ENCODE measurements at places on chromosomes 16 and 17.

GRCh38 chr16:1534021-1535020 is 855 bp downstream of the TMEM204 start:
- peak; percentile 23 for DNase-seq

DNA sequence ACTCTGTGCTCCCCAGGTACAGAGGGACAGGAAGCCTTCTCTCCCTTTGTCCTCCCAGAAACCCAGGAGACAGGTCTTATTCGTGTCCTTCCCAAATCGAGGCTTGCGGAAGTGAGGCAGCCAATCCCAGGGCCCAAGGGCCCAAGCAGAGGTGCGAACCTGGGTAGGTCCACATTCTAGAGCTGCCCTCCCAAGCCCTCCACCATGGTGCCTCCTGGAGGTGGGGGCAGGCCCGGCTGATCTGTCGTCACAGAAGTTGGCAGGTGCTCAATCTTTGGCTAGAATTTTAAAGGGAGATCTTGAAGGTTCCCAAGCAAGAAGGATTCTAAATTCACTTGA is 21.5 kb downstream of the MRC2 start:
- DNase-seq, result no peak

GRCh38 chr16:19809121-19809635 is 75.5 kb downstream of the GPRC5B start:
- no peak for DNase-seq

GRCh38 chr17:7972131-7972785 is 30.2 kb upstream of the GUCY2D start:
- DNase-seq, result no peak

- no peak for DNase-seq
These were observed 139.0 kb upstream of the HS3ST3A1 start for GRCh38 chr17:13740686-13741085.

- DNase-seq, result no peak
These were observed 20.2 kb downstream of the SEC14L1 start for GRCh38 chr17:77160875-77161530.

DNA sequence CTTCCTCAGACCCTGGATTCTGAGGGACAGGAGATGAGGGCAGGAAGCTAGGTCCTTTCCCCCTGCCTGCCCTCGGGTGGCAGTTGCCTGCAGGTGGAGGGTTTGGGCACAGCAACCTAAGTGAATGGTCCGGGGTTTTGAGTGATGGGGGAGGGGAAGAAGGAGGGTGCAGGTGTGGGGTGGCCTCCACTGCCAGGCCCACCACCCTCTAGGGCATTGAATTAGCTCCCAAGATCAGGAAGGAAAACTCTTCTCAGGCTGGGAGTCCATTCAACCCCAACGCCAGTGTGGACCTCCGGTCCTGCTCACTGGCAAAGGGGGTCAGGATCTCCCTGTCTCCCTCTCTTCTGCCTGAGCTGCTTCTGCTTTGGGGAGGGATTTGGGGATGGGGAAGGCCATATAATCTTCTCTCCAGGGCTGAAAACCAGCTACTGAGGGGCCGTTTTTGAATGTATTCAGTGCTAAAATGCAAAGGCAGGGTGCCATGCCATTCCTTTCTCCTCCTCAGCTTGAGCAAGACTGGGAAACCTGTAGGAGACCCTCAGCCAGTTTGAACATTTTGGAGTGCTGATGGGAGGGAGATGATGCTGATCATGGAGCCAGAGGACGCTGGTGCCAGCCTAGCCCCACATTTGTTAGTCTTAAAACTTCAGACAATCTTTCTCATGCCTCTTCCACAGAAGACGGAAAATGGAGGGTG is 18.8 kb downstream of the GRB7 start:
- no peak for DNase-seq

DNA sequence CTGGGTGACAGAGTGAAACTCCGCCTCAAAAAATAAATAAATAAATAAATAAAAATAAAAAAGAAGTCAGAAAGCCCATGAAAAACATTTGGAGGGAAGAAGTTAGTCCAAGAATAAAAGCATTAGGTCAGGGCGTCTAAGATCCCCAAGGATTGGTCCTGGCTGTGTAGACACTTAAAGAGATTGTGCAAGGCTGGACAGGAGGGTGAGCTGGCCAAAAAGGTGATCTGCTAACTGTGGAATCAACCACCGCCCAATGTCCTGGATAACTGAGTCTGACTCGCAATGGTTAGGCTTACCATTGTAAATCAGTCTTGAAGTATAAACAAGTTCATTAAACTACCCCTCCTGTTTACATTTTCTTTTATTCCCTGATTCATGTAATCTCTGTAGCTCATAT is 8.8 kb upstream of the ABCA8 start:
- DNase-seq, result no peak

DNA sequence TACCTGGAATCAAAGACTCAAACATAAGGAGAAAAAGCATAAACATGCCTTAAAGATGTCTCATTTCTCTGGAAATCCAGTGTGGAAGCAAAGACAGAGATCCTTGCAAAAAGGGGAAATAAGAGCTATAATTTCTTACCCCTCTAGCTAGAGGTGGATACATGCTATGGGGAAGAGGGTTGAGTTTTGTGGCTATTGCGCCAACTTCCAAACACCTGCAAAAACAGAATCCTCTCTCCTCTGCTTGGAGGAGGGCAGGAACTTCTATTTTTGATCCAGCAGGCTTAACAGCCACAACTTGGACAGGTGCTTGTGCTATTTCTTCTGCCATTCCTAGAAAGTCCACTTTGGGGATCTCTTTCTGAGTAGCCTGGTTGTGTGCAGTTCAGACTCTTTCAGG is 21.5 kb upstream of the NUDT7 start:
- no peak for DNase-seq

DNA sequence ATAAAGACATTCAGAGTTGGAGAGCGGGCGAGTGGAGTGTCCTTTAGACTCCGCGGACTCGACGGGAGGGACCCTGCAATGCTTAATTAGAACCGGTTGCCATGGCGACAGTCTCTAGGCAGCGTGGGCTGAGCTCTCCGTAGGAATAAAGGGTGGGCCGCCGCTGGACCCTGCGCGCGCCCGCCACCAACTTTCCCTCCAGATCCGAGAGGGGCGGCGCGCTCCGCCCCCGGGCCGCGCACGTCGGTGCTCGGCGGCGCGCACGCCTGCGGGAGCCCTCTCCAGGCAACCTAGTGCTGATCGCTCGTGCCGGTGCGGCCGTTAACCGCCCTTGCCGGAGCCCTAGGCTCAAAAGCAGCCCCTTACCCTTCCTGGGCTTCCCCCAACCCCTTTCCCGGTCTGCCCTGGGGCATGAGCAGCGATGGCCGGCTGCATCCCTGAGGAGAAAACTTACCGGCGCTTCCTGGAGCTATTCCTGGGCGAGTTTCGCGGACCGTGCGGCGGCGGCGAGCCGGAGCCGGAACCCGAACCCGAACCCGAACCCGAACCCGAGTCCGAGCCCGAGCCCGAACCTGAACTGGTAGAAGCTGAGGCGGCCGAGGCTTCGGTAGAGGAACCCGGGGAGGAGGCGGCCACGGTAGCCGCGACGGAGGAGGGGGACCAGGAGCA is at the start of gene PPM1E:
Gene PPM1E, plus strand, starts transcription at position 278 of the 669 bp plus-strand sequence.
- DNase-seq, result peak; percentile 40

GRCh38 chr16:50627419-50627818 is 53.7 kb downstream of the SNX20 start:
- peak; percentile 35 for DNase-seq

GRCh38 chr17:15378243-15378642 is 36.8 kb upstream of the TEKT3 start:
- no peak for DNase-seq

- DNase-seq, result no peak
These were observed 12.1 kb downstream of the UBE2O start for GRCh38 chr17:76440751-76441362.

GRCh38 chr17:42116705-42117396 is 4.3 kb downstream of the KAT2A start:
- DNase-seq, result peak; percentile 80

- no peak for DNase-seq
These were observed 634 bp upstream of the NATD1 start for GRCh38 chr17:21253646-21254441.
